SK-MEL-5 (cell line): ENCODE measurements at places on chromosomes 1 and 21. TPM values are rescaled to one million over a fixed set of nuclear protein-coding genes. Genes with fewer than 3 reads are reported as not detected.

GRCh38 chr1:147478521-147478920, 62.8 kb upstream of the BCL9 start:
- DNase-seq = no peak

GRCh38 chr1:17568014-17568900, 28.8 kb downstream of the ARHGEF10L start:
- DNase-seq = no peak

DNA sequence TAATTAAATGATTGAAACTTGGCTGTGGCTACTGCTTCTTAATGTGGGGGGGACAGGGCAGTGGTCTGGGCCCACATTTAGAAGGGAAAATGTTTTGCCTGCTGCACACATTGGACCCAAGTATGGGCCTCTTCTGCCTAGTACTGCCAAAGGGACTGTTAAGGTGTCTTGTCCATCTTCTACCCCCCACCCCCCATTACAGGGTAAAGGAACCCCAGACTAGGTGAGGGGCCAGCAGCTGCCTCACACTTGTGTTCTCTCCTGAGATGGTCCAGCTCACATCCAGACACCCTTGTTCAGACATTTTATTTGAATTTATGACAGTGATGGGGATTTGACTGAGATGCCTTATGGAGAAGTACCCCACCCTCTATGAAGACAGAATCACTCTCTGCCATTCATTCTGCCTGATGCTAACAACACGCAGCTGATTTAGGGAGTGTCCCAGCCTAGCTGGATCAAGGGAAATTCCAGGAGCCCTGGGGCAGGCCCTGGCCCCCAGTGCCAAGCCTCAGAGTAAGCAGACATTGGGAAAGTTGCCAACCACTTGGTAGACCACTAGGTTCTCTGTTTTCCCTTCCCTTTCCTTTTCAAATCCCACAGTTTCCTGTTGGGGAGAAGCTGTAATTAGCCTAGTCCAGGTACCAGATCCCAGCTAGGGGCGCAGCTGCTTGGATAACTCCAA, 42.1 kb downstream of the YARS1 start:
- no peak for DNase-seq

Gene TP73
- total RNA-seq = 0.32 and 0.40 TPM in 2 replicates

DNA sequence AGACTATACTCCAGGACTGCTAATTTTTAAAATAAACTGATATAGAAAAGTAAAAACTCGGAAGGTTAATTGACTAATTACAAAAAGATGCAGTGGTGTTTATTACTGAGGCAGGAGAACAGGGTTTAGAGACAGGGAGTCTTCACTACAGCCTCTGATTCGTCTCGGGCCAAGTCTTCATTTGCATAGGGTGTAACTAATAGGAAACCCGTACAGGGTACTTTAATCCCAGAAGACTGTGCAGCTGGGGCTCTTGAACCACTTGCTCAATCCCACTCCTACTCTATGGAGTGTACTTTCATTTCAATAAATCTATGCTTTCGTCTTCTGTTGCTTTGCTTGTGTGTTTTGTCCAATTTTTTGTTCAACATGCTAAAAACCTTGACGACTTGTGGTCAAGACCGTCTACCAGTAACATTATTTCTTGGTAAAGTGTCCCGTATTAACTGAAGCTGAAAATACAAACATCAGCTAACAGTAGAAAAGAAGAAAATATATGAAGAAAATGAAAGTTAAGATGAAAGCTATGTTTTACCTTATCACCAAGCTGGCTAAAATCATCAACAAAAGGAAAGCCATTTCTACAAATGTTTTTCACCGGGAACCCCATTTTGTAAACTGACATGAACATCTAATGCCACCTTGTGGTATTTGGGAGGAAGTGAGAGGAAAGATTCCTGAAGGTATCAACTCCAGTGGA, 8.0 kb downstream of the SDHB start:
- DNase-seq = peak; percentile 65

GRCh38 chr1:42886046-42886739, 39.8 kb downstream of the ZNF691 start:
- no peak for DNase-seq

Gene PGBD2
- 6.6 and 9.1 TPM in 2 replicates for total RNA-seq

Gene HUNK
- 0.05 and 0.08 TPM in 2 replicates for total RNA-seq

DNA sequence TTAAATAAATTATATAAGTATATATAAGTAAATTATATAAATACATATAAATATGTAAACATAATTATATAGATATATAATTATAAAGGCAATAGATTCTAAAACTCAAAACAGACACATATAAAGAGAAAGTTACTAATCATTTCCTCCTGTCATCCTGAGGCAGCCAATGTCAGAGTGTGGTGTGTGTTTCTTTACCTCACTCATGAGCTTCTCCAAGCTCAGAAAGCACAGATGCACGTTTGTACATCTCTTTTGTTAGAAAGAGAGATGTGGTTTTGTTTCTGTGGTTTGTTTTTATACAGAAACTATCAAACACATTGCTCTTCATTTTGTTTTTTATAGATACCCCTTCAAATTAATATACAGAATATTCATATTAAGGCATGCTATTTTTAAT, 594.8 kb downstream of the USP25 start:
- no peak for DNase-seq

DNA sequence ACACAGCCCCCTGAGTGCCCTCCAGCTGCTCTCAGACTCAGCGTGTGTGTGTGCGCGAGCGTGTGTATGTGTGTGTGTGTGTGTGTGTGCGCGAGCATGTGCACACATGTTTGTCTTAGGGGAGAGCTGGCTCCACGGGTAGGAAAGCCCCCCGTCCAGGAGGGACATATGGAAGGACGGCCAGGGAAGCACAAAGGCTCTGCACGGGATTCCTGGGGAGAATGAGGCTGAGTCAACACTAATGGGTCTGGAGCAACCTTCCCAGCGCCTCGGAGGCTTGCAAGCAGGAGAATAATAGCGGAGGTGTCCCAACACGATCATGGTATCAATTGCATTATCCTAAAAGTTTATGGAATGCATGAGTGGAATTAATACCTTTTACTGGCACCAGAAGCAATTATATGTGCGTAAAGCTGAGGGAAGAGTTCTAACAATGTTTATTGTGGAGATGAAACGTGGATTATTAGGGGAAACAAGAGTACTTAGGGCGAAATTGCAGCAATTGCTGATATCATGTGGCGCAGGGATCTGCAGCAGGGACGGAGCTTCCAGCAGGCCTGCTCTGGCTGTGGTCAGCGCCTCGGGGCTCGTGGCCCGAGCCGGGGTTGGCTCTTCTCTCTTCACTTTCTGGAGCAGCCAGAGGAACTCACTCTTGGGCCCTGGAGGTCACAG, 40.3 kb upstream of the CCDC27 start:
- DNase-seq = no peak

GRCh38 chr1:10295481-10296085, 85.2 kb downstream of the KIF1B start:
- DNase-seq = peak; percentile 94

Gene LRRC39
- total RNA-seq = 4.2 and 5.0 TPM in 2 replicates
